ENCODE measurements at places on chromosomes 7 and 10.

DNA sequence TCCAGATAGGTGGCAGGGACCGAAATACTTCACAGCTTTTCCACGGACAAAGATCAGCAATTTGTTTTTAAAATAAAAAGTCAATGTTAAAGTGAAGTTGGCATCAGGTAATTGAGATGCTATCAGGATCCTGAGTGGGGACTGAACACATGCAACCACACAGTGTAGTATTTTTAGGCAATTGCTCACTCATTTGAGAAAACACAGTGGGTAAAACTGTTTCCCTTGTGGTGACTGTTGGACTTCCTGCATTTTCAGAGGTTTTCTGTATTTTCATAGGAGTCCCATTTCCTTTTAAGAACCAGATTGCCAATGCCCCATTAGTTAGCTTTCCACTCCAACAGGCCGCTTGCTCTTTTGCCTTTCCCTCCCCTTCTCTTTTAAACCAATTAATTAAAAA is 159.5 kb upstream of the ZNF32 start:
- no peak for DNase-seq

DNA sequence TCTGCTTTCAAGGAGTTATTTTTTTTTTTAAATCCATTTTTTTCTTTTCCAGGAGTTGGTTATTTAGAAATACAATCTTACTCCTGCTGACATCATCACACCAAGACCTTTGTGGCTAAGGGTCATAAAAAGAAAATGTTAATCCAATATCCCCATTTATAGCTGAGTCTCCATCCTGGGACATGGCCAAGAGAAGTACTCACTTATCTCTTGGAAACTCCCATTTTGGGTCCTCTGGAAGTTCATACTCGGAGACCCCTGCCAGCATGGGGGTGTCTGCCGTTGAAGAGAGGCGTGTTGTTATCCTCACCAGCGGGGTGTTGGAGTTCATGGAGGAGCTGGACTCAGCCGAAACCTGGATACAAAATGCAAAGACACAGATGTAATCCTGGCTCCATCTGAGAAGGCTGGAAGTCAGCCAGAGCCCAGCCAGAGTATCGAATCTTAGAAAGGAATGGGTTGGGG is 94.6 kb downstream of the FGFR2 start:
- DNase-seq = no peak

DNA sequence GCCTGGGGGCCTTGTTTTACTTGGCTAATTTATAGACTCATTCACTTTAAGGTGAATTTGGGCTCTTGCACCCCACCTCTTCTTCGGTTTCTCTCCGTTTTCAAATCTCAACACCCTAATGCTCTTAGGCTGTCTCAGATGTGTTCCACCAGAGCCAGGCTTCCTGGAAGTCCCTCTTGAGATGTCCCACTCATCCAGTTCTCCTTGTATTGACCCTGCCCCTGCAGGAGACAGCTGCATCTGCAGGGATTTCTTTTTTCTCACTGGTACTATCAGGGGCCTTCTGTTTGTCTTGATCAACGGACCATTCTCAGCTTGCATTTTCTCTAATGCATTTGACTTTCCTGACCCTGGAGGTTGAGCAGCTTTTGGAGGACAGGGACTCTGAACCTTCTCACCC is 279.5 kb downstream of the GALNT17 start:
- no peak for DNase-seq

GRCh38 chr10:72285972-72286521 is 12.3 kb downstream of the DDIT4 start:
- no peak for DNase-seq

- DNase-seq = no peak
These were observed 76.3 kb upstream of the MGMT start for GRCh38 chr10:129390726-129391125.

- no peak for DNase-seq
These were observed 2.9 kb downstream of the MIOS start for GRCh38 chr7:7569615-7570014.

DNA sequence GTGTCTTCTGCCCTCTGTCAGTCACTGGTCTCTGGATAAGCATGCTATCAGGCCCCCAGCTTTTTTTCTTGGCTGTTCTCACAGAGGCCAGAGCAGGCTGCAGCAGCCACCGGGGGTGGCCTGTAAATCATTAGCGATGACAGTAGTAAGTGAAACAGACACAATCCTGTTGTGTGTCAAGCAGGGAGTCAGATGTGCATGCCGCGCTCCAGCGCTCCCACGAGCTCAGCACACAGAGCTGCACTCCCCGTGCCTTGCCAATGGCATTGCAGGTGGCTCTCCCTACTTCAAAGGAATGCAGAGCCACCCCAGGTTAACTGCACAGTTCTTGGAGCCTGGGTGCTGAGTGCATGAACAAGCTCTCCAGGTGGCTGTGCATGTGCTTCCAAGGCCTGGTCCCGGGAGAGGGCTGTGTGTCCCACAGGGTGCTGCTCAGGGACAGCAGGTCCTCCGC is 226.1 kb downstream of the GLRX3 start:
- no peak for DNase-seq

GRCh38 chr7:34190299-34190698 is 285.0 kb downstream of the BMPER start:
- DNase-seq = no peak

DNA sequence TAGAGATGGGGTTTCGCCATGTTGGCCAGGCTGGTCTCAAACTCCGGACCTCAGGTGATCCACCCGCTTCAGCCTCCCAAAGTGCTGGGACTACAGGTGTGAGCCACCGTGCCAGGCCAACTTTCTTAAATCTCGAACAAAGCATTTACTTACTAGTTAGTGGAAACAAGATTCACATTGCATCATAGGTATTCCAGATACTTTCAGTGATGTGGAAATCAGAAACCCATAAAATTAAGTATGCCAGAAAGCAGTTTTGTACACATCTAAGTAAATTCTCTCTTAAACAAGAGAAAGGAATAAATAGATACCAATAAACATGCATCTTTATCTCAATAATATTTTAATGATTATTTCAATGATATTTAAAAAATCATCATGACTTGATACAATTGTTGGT is 75.5 kb downstream of the DGKI start:
- no peak for DNase-seq

DNA sequence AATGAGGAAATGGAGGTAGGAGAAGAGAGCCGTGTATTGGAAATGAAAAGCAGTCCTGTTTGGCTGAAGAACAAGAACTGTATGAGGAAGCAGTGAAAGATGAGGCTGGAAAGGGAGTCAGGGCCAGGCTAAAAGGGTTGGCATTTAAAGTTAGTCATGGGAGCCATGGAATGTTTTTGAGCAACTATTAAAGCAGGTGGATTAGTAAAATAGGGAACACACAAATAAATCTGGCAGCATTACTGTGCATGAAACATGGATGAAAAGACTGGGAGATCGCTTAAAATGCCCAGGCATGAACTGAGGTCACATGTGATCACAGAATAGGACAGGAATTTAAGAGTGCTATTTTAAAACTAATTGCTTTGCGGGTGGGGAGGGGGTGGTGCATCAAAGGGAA is 1.4 kb upstream of the IFRD1 start:
- DNase-seq = no peak

- DNase-seq = peak; percentile 41
These were observed 822 bp downstream of the ZC3HAV1L start for GRCh38 chr7:139034855-139035585.

DNA sequence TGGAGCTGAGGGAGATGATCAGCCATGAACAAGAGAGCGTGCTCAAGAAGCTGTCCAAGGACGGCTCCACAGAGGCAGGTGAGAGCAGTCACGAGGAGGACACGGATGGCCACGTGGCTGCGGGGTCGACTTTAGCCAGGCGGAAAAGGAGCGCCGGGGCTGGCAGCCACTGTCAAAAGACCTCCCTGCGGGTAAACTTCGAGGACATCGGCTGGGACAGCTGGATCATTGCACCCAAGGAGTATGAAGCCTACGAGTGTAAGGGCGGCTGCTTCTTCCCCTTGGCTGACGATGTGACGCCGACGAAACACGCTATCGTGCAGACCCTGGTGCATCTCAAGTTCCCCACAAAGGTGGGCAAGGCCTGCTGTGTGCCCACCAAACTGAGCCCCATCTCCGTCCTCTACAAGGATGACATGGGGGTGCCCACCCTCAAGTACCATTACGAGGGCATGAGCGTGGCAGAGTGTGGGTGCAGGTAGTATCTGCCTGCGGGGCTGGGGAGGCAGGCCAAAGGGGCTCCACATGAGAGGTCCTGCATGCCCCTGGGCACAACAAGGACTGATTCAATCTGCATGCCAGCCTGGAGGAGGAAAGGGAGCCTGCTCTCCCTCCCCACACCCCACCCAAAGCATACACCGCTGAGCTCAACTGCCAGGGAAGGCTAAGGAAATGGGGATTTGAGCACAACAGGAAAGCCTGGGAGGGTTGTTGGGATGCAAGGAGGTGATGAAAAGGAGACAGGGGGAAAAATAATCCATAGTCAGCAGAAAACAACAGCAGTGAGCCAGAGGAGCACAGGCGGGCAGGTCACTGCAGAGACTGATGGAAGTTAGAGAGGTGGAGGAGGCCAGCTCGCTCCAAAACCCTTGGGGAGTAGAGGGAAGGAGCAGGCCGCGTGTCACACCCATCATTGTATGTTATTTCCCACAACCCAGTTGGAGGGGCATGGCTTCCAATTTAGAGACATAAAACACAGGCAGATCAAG is 3.3 kb downstream of the GDF2 start:
- DNase-seq = no peak

DNA sequence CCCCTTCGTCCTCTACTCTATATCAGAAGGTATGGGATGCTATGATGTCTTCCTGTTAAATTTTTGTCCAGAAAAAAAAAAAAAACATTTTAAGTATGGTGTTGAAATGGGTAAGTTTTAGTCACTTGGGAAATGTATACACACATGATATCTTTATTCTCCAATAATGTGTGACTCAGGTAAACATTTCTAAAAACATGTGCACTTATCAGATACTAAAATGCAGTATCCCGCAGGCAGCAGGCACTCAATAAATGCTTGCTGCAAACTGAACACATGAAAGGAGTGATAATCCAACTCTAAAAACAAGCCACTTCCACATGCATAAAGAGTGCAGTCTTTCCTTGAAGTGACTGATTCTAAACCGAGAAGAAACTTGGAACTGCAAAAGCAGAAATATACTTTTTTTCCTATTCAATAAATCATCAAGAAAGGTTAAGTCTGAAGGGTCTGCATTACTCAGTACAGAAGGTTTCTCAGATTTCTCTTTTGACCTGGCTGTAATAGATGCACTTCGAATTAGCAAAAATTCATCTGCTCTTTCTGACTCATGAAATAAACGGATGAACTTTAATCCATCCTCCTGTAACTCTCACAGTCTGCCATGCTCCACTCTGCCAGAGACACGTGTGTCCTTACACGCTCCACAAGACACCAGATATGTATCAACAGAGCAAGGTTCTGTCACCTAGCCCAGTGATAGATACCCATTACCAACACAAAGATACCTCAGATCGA is 84.0 kb downstream of the HIPK2 start:
- no peak for DNase-seq

GRCh38 chr7:34070511-34071323 is 165.4 kb downstream of the BMPER start:
- DNase-seq = no peak

DNA sequence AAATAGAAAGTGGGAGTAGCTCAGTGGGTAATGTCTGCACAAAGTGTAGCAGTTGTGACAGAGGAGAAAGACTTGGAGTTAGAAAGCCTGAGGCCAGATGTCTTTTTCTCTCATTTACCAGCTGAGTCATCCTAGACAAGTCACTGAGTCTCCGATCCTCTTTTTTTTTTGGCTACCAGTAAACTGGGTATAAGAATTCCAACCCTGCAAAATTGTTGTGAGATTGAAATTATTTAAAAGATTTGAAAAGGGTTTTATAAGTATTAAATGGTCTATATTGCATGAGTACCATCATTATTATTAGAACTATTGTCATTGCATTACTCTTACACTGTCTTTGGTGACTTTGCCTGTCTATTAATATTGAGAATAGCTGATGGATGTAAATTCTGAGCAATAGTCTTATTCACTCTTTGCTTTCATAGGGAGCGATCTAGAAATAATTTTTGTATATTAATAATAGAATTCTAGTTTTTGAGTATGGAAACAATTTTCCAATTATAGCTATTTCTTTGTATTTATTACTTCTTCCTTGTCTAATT is 74.0 kb downstream of the ARID5B start:
- no peak for DNase-seq

DNA sequence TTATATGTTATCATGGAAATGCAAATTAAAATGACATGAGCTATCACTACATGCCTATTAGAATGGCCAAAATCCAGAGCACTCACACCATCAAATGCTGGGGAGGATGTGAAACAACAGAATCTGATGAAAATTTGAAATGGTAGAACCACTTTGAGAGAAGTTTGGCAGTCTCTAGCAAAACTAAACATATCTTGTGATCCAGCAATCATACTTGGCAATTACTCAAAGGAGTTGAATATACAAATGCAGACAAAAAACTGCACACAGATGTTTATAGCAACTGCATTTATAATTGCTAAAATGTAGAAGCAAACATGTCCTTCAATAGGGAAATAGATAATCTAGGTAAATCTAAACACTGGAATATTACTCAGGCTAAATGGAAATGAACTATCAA is 1164.9 kb downstream of the DNAJB9 start:
- no peak for DNase-seq

- no peak for DNase-seq
These were observed 66.3 kb upstream of the SORCS3 start for GRCh38 chr10:104574838-104575237.

- DNase-seq = no peak
These were observed 170.5 kb downstream of the SEPTIN7 start for GRCh38 chr7:35971133-35971891.

Data from D721Med (cell line).